ENCODE measurements at places on chromosomes 16 and 17. TPM values are rescaled to one million over a fixed set of nuclear protein-coding genes. Genes with fewer than 3 reads are reported as not detected.
A peak's percentile ranks its signal among the peaks of the same experiment; 100 is the strongest.

Gene POLR3K
- total RNA-seq: 3.4 TPM

Gene CSH2
- total RNA-seq: not detected

Gene MAPK8IP3
- total RNA-seq: 25.1 TPM

Gene ALDH3A2
- 169 TPM for total RNA-seq

Gene PRR29
- not detected for total RNA-seq

Gene EPN2
- total RNA-seq: 61.4 TPM

Gene SPATA22
- total RNA-seq: not detected

Gene HOXB9
- total RNA-seq: not detected

Gene ALDH3A1
- 618 TPM for total RNA-seq

Gene SLC26A11
- total RNA-seq: 7.9 TPM

Gene SMYD4
- 9.0 TPM for total RNA-seq

Gene MRPL12
- total RNA-seq: 115 TPM

Gene KRT12
- total RNA-seq: not detected

Gene ARHGAP44
- total RNA-seq: 0.97 TPM

Gene PIPOX
- total RNA-seq: 4.2 TPM

Gene ZG16
- not detected for total RNA-seq

- DNase-seq: no peak
These were observed 177.3 kb upstream of the RBL2 start for GRCh38 chr16:53257001-53257400.

- DNase-seq: no peak
These were observed 95.2 kb upstream of the SEC14L1 start for GRCh38 chr17:77045441-77046041.

DNA sequence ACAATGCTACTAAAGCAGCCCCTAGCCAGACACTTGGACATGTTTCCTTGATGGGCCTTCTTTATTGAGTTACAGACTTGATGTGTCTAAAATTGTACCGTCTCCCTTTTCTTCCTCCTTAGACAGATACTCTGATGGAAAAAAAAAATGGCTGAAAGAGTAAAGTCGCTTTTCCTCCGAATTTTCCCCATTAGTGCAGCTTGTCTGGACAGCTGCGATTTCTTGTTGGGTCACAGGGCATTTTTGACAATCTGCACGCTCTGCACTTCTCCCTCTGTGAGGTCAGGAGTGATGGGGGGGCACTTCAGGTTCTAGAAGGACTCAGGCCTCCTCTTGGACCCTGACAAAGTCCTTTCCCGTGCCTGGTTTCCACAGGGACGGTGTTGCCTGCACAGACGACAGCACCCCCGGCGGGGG lies 968 bp upstream of the PRKAR1A start:
- DNase-seq: no peak

GRCh38 chr16:14629612-14629918 lies 495 bp downstream of the PARN start:
- no peak for DNase-seq

DNA sequence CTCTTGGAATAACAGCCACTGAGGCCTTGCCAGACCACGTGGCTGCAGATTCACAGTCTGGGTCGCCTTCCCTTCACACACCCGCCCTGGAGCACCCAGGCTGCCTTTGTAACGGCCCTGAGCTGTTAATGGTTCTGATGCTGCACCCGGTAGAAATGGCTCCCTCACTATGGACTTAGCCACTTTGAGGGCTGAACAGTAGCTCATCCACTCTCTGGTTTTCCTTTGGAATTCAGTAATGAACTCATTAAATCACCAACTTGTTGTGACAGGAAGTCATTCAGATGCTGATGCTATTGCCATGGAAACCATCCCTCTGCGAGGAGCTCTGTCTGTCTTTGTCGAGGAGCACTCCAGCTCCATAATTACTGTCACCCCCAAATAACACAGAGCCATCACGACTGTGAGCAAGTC lies 59.2 kb downstream of the CDK5R1 start:
- DNase-seq: no peak

DNA sequence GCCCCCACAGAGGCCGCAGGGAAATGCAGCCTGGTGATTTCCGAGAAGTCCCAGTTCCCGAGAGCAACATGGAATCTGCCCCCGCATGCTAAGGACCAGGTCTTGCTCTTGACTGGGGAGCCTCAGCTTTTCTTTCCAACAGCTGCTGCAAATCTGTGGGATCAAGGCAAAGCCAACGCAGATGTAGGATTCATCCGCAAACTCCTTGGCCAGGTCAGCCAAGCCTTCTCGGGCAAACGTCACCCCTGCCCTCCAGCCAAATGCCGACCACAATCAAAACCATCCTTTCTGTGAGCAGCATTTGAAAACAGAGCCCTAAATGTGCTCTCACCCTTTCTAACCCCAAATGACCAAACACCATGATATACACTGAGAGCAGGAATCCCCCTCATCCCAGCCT lies 54.0 kb downstream of the MRM3 start:
- no peak for DNase-seq

- DNase-seq: no peak
These were observed 215.4 kb downstream of the SOX9 start for GRCh38 chr17:72336026-72336803.

GRCh38 chr16:50692999-50693781 lies at the start of gene NOD2:
Gene NOD2, plus strand, starts transcription at chr16:50693606. Its CDS starts 5,890 bp downstream, at chr16:50699496.
- DNase-seq: no peak

GRCh38 chr17:44111777-44112176 lies 11.7 kb downstream of the HDAC5 start:
- DNase-seq: no peak

DNA sequence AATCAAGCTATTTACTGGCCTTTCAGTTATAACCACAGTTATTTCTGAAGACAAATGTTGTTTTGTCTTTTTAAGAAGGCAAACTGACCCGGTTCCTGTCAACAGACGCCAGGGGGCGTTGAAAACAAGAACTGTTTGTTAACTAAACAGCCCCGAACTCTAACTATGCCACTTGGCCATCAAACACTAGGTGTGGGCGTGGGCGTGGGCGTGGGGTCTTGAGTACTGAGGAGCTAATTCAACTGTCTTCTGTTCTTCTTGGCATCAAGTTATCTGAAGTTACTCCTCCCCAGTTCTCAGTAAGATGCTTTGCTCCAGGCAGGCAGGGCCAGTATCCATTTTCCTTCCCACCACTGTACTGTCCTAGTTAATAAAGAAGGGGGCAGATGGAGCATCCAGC lies 63.3 kb upstream of the MTMR4 start:
- DNase-seq: no peak

- peak; percentile 11 for DNase-seq
These were observed 735 bp downstream of the ZNF652 start for GRCh38 chr17:49361129-49361901.

- DNase-seq: no peak
These were observed 18.8 kb downstream of the PCTP start for GRCh38 chr17:55769625-55770000.

- DNase-seq: no peak
These were observed 36.0 kb upstream of the SLC39A11 start for GRCh38 chr17:73128496-73128895.

DNA sequence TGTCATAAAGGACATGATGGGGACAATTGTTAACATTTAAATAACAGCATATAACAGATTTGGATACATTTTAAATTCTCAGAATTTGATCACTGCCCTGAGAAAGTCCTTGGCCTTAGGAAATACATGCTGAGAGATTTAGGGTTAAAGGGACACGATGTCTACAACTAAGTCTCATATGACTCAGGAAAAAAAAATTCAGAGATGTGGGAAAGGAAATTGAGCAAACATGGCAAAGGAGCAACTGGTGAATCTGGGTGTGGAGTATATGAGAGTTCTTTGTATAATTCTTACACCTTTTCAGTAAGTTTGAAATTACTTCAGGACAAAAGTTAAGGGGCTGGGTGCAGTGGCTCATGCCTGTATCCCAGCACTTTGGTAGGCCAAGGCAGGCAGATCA lies 18.2 kb downstream of the MPP3 start:
- DNase-seq: no peak

DNA sequence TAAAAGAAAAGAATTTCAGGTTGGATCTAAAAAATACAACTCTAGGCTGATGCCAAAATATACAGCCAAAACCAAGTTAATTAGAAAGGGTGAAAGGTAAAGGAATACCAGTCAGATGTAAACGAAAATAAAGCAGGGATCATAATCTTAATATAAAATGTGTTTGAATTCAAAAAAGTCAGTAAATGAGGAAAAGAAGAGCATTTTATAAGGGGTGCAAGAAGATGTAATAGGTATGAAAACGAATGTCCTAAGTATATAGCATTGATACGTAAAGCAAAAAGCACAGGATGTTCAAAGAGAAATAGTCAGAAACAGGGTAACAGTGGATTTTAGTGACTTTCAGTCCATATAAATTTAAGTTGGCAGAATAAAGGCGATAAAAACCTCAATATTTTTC lies 2.5 kb downstream of the OR3A1 start:
- DNase-seq: no peak

GRCh38 chr16:24737391-24737871 lies 8.0 kb downstream of the TNRC6A start:
- no peak for DNase-seq

DNA sequence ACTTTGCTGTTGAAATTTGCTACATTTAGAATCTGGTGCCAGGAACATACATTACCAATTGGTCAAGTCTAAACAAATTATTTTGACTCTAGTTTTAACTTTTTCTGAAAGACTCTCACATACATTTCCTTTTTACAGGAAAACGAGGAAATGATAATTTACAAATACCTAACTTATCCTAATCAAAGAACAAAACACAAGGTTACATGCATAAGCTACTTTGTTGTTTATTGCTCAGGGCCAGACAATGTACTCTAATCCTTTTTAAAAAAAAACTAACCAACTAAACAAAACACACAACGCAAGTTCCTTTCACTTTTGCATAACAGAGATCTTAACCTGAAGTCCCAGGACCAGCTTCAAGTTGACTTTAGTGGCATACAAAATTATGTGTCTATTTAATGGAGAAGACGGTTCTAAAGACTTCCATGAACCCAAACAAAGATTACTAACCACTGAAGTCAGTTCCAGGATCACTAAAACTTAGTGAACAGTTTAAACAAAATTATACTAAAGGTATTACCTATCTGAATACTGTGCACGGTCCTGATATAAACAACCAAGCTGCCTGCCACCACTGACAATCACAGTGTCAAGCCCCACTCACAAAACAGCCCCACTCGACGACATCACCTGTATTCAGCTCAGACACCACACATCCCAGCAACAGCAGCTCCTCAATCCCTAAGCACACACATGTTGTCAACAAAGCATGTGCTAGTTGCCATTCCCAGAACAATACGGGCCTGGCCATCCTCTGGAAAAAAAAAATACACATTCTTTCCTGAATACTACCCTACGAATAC lies 1.9 kb downstream of the ZNF652 start:
- no peak for DNase-seq

- no peak for DNase-seq
These were observed 41.8 kb downstream of the IL4R start for GRCh38 chr16:27355610-27356009.

DNA sequence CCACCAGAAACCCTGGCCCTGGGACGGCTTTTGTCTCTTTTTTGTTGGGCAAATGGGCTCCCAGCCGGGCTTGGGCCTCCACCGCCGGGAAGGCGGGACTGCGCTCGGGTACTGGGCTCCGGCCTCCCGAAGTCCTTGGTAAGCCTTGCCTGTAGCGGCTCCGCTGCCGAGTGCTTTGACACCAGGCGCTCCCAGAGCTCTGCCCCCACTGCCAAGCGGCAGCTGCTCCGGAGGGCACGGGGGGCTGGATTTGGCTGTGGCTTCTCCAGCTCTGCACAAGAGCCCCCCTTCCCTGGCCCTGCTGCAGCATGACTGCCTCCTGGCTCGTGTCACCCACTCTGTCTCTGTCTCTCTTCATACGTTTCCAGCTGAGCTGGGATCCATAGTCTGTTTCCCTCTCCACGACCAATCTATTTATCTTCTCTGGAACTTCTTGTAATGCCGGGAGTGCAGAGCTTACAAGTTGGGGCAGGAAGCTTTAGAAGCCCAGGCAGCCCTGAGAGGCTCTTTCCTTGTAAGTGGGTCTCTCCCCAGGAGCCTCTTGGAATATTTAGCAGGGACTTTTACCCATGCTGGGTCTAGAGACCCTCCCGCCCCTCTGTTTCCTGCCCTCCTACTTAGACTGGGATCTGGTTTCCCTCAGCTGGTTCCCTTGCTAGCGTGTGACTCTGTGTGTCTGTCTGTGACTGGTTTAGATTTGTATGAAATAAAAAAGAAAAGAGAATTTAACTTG lies 246.9 kb upstream of the GSE1 start:
- DNase-seq: no peak

DNA sequence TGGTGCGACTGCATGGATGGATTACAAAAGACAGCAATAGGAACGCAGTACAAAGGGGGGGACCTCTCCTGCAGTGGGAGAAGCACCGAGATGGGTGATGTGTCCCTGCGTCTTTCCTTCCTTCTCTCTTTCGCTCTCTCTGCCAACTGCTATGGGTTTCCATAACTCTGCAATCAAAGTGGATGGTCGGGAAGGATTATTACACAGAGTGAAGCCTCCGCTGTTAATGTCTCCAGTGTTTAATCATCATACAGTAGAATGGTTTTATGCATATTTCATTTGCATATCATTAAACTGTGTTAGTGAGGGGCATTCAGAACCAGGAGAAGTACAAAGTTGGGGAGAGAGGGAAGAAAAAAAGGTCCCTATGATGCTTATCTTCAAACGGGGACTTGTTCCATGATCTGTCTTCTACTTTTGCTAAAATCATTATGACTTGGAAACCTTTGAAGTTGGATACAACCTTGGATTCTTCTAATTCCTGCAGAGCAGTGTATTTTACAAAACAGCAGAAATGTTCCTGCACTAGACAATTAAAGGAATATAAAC lies 255.9 kb upstream of the PMFBP1 start:
- no peak for DNase-seq

DNA sequence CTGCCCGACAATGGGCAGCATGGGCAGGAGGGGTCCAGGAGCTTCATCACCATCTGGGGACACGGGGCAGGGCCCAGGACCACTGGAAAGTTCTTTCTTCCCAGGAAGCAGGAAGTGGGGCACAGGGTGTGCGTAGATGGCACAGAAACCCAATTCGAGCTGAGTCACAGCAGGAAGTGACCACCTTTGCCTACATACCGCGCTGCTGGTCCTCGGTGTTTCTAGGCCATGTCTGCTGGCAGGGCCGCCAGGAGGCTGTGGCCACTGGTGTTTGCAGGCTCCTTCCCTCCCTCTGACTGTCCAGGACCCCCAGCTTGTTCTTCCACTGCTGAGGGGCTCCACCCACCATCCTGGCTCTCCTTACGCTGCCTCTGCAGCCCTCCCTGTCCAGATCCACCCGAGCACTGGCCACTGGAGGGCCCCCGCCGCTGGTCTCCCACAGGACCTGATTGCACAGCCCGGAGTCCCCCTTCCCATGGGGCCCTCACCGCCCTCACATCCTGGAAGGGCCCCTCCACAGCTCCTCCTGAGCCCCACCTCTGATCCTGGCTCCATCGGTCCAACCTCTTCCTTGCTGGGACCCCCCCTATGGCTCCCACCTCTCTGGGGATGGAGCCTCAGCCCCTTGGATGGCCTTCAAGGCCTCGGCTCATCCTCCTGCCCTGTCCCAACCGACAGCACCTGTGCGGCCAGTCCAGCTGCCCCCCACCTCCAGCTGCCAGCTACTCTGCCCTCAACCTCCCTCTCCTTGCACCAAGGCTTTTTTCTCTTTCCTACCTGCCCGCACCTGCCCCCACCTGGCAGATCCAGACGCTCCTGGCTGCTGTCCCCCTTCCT lies 14.5 kb upstream of the RASD1 start:
- DNase-seq: no peak

Data from esophagus squamous epithelium (tissue), 5 donors.